Regular cardiac myocyte (primary cell): ENCODE measurements at places on chromosomes 11 and 22. TPM values are rescaled to one million over a fixed set of nuclear protein-coding genes. Genes with fewer than 3 reads are reported as not detected.

C11orf91 gene
- total RNA-seq, result not detected in 2 replicates

PDHX gene
- 46.6 and 47.4 TPM in 2 replicates for total RNA-seq

KRTAP5-10 gene
- not detected in 2 replicates for total RNA-seq

PLEKHA7 gene
- 0.28 and 0.58 TPM in 2 replicates for total RNA-seq

FLRT1 gene
- total RNA-seq, result not detected in 2 replicates

FREY1 gene
- total RNA-seq, result 0.85 and 0.96 TPM in 2 replicates

OR52N4 gene
- not detected in 2 replicates for total RNA-seq

TBX1 gene
- total RNA-seq, result under 0.01 and 0.85 TPM in 2 replicates

PKDREJ gene
- under 0.01 TPM in 1 of 2 replicates, not detected in the other for total RNA-seq

FZD4 gene
- total RNA-seq, result 49.6 and 52.0 TPM in 2 replicates

EMID1 gene
- total RNA-seq, result 0.28 TPM in 1 of 2 replicates, not detected in the other

BEST1 gene
- total RNA-seq, result 0.96 and 9.9 TPM in 2 replicates

C11orf42 gene
- total RNA-seq, result not detected in 2 replicates

NRIP3 gene
- 16.6 and 28.2 TPM in 2 replicates for total RNA-seq

SLC5A1 gene
- not detected in 2 replicates for total RNA-seq

JHY gene
- 0.38 and 1.1 TPM in 2 replicates for total RNA-seq

KLHL35 gene
- 4.0 and 6.2 TPM in 2 replicates for total RNA-seq

OR4C45 gene
- total RNA-seq, result not detected in 2 replicates

PLXNB2 gene
- 85.1 and 109 TPM in 2 replicates for total RNA-seq

SMIM35 gene
- not detected in 2 replicates for total RNA-seq

SLC16A8 gene
- 0.38 and 0.85 TPM in 2 replicates for total RNA-seq

ACRV1 gene
- not detected in 2 replicates for total RNA-seq

ARHGAP20 gene
- 2.3 TPM in 2 replicates for total RNA-seq

BIRC3 gene
- 1.3 and 8.2 TPM in 2 replicates for total RNA-seq

SAA4 gene
- total RNA-seq, result not detected in 2 replicates

LRRN4CL gene
- 0.58 and 9.6 TPM in 2 replicates for total RNA-seq

SSRP1 gene
- total RNA-seq, result 37.2 and 120 TPM in 2 replicates
